ENCODE measurements at places on chromosomes 4 and X.
A peak's percentile ranks its signal among the peaks of the same experiment; 100 is the strongest.

DNA sequence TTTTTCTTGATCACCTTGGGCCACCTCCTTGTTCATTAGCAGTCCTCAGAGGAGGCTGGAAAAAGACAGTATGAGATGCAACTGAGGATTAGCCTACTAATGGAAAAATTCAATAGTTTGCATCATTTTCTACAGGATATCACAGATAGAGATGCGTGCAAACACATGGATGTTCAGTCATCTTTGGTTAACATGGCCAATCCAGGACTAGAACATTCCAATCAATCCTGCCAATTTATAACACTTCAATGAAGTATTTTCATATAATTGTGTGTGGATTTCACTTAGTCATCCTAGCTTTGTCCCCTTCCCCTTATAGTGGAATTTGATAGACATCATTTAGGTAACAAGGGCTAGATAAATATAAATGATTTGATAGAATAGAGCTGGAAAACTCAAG lies 42.7 kb downstream of the MAML3 start:
- no peak for DNase-seq

- no peak for DNase-seq
These were observed 50.6 kb upstream of the SHOX start for GRCh38 chrX:580030-580429.

GRCh38 chrX:130224810-130225209 lies 43.9 kb downstream of the ZNF280C start:
- no peak for DNase-seq

GRCh38 chr4:24858026-24858425 lies 54.8 kb downstream of the CCDC149 start:
- no peak for DNase-seq

GRCh38 chrX:138745196-138745595 lies 33.7 kb upstream of the FGF13 start:
- no peak for DNase-seq

DNA sequence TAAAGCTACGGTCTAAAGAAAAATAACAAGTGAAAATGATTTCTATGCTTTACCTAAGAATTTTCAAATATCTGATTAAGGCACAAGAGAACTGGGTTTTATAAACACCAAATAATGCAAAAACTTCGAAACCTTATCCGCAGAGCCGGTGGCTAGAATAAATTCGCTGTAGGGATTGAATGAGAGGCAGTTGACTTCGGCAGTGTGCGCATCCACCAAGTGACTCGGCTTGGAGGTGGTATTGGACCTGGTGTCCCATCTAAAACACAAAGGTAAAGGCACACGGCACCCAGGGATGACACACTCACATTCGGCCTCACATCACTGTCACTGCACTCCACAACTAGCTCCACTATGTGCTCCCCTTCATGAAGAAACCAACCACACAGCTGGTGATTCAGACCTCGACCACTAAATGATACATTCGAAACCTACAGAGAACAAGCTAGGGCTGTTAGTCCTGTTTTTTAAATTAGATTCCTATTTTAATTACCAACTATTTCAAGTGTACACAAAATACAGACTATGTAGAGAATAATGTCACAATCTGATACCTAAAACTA lies 17.5 kb downstream of the RBBP7 start:
- no peak for DNase-seq

DNA sequence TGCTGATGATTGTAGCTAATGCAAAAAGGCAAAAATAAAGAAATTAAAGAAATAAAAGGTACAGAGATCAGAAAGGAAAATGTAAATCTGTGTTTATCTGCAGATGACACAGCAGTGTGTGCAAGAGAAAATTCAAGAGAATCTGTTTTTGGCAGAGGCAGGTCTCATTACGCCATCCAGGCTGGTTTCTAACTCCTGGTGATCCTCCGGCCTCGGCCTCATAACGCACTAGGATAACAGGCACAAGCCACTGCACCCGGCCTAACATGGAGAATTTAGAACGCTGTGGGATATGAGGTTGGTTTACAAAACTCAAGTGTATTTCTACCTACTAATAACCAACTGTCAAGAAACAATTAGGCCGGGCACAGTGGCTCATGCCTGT lies 29.4 kb downstream of the CTBP1 start:
- DNase-seq = no peak

DNA sequence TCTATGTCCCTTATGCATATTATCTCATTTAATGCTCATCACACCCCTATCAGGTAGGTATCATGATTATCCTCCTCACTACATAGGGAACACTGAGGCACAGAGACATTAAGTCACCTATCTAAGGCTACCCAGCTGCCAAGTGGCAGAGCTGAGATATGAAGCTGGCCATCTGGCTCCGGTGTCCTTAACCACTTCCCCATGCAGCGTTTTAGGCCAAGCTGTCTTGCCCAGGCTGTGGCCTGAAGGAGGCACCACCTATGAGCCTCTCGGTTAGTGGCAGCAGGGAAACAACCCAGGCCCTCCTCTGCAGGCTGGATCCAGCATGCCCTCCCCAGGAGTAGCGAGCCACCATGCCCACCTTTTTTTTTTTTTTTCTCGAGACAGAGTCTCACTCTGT lies 16.3 kb downstream of the PJA1 start:
- DNase-seq = no peak

DNA sequence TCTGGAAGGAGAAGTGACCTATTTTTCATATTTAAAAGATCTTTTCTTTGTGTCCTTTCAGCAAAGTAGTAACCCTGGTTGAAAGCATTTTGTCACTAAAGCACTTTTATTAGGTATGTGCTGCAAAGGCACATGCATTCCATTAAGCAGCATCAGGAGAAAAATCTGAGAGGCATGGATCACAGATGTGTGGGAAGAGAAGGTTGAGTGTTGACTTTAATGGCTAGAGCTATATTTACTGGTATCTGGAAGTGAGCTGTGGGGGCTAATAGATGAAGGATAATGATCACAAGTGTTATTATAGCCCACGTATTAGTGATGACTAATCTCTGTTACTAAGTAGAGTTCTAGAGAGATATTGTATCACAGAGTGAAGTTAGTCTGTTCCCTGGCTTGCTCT lies 1520.7 kb downstream of the ARAP2 start:
- DNase-seq = no peak

DNA sequence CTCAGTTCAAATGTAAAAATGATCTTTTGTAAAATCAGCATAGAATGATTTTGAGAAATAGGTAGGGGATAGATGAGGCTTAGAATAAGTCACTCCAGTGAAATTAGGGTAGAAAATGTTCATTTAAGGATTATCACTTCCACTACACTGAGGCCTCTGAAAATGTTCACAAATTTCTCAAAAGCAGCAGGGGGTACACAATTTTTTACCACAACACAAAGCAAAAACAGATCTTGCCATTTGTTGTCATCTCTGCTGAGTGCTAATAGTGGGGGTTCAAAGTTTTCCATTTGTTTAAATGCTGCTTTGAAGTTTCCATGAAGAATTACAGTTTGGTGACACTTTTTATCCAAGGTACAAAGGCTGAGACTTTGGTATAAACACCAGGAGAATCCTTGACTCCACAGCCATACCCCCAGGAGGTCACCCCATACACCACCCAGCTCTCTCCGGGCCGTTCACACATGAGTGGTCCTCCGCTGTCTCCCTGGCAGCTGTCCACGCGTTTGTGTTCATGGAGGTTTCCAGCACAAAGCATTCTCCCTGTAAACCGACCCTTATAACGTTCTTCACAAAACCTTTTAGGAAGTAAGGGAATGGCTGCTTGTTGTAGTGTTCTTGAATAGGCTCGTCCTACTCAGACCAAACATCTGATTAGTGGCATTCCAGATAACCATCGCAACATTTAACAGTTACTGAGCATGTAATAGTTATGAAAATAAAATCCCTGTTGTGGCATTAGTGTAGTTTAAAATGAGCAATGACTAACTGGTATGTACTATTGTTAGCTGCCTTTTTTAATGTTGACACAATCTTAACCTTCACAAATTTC lies 71.0 kb downstream of the PRSS12 start:
- DNase-seq = peak; percentile 20

DNA sequence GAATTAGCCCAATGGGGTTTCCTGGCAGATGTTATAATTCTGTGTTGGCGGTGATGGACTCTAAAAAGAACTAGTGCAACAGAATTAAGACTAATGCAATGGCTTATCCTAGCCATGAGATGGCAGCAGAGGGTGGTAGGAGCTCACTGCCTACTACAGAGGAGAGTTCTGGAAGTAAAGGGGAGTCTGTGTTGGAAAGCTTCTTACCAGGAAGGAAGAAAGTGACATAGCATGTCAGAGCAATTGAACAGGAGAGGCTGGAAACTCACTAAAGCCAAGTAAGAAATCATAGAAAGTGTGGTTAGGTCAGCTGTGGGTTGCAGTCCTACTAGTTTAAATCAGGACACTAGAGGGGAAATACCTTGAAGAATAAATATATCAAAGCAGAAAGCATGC lies 6.3 kb upstream of the TRPC5OS start:
- no peak for DNase-seq

- DNase-seq = no peak
These were observed 6.4 kb upstream of the VAMP7 start for GRCh38 chrX:155874571-155875244.

Measured in stimulated activated CD4-positive, alpha-beta T cell treated with anti-CD3 and anti-CD28 coated beads, Interleukin-12 subunit alpha, Interleukin-12 subunit beta, amount 100 ng/mL, for 4 hours (primary cell).